ENCODE measurements at places on chromosomes 11 and 22.
A peak's percentile ranks its signal among the peaks of the same experiment; 100 is the strongest.

GRCh38 chr11:45457649-45458048, 171.5 kb upstream of the SYT13 start:
- no peak for DNase-seq

DNA sequence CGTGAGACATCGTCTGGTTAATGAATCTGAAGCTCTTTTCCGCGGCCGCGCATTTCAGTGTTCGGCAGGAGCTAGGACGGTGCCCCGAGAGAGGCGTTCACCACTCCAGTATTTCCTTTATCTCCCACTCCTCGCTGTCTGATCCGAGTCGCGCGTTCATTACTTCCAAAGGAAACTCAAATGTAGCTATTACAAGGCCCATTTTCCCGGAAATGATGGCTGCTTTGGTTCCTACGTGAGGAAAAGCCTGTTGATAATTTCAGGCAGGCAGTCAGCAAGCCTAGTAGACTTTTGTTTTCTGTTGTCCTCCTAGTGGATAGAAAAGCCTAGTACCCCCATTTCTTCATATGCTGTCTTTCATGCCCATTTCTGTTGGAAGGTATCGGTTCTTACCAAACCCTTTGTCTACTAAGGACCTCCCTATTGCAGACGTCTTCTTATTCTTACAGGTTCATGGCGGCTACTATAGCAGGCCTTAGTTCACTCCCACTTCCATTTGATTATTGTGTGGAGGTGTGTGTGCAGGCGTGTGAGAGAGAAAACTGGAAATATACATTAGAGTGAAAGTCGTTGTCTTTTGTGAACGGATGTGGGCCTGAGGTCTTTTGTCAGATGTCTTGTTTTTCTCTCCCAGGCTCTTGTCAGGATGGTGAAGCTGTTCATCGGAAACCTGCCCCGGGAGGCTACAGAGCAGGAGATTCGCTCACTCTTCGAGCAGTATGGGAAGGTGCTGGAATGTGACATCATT, 737 bp downstream of the RBM4 start:
- no peak for DNase-seq

DNA sequence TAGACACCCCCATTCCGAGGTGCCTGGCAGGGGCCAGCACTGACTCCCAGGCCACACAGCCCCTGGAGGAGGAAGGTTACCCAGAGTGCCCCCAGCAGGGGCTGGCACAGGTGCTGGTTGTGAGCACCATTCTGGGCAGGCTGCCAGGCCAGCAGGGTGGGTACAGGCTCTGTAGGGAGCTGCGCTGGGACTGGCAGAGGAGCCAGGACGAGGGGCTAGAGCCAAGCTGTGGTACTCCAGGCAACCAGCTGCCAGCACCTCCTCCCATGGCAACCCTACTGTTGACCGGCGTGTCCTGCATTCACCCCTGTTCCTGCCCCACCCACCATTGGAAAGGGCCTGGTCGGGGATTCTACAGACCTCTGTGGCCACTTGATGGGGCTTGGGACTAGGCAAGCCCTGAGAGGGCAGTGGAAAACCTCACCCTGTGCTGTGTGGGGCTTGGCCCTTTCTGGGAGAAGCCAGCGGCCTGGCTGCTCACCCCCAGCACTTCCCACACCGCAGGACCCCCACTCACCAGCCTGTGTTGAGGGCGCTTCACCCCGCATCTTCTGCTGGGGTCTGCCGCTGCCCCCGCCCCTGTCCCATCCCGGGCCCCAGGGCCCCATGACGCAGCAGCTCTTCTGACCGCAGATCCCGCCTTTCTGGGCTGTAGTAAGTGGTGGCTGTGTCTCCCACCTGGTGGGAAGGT, 1.9 kb downstream of the CLDN5 start:
- DNase-seq: no peak

- peak; percentile 33 for DNase-seq
Measured at GRCh38 chr11:23540101-23540561, 679.9 kb upstream of the CCDC179 start.

DNA sequence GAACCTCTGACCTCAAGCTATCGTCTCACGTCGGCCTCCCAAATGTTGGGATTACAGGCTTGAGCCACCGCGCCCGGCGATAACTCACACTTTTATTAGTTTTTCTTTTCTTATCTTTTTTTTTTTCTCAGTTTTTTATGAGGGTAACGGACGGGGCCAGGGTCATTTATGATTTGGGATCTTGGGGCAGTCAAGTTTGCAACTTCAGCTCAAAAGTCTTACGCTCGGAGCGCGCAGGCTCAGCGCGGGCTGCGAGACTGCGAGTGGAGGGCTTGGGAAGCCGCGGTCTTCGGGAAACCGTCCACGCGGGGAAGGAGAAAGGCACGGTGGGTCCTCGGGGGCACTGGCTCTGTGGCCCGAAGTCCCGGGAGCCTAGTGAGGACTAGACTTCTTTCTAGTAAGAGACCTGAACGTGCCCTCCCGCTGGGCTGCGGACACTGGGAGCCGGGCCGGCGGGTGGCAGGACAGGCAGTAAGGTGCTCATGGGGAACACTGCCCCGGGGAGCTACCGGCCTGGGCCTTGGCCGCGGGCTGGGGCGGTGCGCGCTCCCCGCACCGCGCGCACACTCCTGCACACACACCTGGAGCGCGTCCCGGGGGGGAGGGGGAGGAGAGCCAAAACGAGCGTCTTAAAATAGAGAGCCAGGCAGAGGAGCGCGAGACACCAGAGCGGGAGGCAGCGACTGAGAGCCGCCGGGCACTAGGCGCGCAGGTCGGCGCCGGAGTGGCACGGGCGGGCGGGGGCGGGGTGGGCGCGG, 476 bp upstream of the BARX2 start:
- DNase-seq: no peak

DNA sequence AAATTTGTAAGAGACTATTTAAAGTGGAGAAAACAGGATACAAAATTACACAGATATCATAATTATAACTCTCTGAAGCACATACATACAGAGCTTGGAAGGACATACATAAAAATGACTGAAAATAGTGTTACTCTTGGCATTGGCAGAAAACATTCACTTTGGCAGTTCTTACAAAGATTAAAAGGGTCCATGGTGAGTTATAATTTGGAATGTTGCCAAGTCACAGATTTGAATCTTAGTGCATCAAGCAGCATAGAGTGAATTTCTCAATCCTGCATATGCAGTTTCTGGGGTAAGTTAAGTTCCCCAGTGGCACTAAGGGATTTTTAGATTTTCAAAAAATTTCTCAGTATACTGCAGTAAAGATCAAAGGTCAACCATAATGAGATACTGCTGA, 115.9 kb downstream of the CCDC81 start:
- DNase-seq: no peak

DNA sequence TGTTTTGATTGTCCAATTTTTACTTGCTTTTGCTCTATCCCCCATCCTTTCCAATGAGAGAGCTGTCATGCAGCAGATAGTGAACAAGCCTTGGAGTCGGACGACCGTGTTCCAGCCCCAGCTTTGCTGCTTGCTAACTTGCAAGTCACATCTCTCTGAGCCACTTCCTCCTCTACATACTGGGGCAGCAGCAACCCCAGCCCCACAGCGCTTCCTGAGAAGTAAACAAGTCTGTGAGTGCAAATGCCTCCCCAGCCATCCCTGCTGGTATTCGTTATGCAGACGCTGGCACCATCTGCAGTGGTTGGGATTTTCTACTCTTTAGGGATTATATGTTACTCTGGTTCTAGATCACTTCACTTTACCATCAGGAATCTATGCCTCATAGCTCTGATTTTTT, 35.0 kb downstream of the TPBGL start:
- DNase-seq: no peak

DNA sequence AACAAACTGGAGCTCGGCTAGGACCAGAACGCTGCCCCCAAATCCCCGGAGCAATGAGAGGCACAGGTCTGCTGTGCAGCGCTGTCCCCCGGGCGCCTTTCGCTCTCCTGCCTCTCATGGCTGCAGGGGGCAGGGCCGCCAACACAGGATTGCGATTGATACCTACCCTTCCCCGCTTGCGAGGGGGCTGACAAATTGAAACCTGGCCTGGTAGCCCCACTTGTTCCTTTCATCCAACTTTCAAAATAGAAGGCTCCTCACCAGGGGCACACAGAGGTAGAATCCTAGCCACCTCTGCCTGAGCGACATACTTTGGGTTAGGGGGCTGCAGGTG, 642 bp upstream of the CASTOR1 start:
- DNase-seq: no peak

DNA sequence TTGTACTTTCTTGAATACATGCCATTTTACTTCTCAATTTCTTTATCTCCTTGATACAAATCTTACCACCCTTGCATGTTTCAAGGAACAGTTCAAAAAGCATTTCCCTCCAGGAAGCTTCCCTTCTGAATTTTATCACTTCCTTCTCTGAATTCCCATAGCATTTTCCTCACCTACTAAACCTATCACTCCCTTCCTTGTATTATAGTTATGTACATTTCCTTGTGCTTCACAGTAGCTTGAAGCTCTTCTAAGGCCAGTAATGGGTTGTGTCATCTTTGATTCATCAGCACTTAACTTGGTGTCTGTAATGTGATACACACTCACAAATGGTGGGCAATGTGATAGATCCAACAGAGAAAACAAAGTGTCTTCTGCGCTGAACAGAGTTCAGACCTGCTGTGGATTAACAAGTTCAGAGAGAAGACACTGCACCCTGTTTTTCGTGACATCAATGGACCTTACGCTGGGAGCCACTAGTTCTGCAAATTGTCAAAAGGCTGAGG, 127.5 kb downstream of the CCDC81 start:
- no peak for DNase-seq

DNA sequence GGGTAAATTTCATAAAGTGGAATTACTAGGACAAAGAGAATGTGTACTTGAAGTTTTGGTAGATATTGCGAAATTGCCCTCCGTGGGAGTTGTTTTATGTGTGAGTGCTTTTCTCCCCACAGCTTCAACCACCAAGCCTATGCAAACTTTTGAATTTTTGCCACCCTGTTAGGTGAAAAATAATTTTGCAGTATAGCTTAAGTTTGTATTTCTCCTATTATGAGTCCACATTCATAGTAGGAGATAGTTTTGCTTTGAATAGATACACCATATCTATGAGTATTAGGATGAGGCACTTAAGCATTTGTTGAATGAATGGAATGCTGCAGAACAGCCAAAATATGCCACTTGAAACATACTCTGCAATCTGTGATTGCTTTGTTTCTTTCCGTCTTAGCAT, 43.6 kb downstream of the UVRAG start:
- no peak for DNase-seq

DNA sequence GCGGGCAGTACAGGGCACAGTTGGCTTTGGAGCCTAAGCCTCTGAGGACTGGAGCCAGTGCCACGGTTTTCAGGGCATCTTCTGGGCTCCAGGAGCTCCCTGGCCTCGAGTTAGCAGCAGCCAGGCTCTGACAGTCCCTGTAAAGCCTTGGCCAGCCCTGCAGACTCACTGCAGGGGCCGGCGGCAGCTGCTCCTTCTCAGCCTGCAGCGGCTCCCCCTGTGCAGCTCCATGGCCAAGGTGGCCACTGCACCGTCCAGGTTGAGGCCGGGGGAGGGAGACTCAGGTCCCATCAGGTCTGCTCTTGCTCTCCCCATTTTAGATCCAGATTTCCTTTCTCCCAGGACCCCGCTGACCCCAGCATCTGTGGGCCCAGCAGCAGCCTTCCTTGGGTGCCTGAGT, 1461.1 kb downstream of the BRD1 start:
- DNase-seq: no peak

GRCh38 chr11:6319704-6320410, 444 bp downstream of the CAVIN3 start:
- no peak for DNase-seq

GRCh38 chr11:119091178-119091577, 6.5 kb downstream of the HMBS start:
- DNase-seq: no peak

DNA sequence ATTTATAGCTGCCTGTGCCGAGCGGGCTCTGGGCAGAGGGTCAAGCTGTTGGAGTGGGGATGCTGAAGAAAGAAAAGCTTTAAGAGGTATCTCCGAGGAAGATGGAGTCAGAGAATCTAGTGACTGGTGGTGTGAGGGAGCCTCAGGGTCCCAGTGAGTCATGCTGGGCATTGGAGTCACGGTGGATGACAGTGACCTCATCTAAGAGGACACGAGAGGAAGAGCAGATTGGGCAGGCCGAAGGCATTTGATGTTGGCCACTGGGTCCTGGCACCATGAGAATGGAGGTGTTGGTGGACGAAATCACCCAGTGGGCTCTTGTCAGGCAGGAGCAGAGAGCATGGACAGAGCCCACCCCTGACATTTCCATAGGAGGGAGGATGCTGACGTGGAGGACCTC, 68.4 kb downstream of the TBC1D22A start:
- no peak for DNase-seq

- DNase-seq: no peak
Measured at GRCh38 chr11:69643646-69644045, 2.7 kb downstream of the CCND1 start.

DNA sequence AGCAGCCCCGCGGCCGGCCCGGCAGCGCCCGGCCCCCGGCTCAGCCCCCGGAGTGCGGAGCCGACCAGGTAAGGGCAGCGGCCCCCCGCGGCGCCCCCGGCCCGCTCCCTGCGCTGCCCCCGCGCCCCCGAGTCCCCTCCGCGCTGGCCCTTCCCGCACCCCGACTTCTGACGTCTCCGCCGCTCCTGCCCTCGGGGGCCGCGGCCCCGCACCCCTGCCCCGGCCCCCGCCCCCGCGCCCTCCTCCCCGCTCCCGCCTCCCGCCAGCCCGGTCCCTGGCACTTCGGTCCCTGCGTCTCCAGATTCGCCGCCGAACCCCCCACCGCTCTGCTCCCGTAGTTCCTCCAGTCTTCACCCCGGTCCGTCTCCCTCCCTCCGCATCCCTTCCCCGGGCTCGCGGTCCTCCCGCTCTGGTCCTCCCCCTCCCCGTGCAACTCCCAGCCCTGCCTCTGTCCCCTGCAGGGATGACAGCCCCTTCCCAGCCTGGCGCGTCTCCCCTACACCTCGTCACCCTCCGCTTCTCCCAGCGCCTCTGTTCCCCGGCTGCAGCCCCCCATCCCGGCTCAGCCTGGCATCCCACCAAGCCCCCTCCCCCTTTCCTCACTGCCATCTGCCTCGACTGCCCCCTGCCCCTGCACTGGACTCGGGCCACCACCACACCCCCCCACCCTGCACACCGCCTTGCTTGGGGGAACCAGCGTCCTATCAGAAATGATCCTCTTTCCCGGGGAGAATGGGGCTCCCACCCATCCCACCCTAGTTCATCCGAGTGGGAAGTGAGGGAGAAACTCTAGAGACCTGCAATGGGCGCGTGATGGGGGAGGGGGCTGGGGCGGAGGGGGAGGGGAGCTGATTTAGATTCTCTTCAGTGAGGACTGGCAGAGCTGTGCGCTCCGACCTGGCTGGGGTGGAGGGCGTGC, 531 bp downstream of the GRIK4 start:
- DNase-seq: peak; percentile 18

- no peak for DNase-seq
Measured at GRCh38 chr11:20421946-20422345, 34.4 kb downstream of the PRMT3 start.

- DNase-seq: no peak
Measured at GRCh38 chr11:70872299-70872698, 380.1 kb downstream of the SHANK2 start.

GRCh38 chr11:126279191-126279590, 3.7 kb upstream of the TIRAP start:
- DNase-seq: no peak

GRCh38 chr11:59175091-59175501, 3.2 kb downstream of the DTX4 start:
- DNase-seq: no peak

GRCh38 chr22:39462443-39463221, 5.8 kb downstream of the MGAT3 start:
- no peak for DNase-seq
